Right cardiac atrium (tissue), 5 donors: ENCODE measurements at places on chromosomes 11 and 22. TPM values are rescaled to one million over a fixed set of nuclear protein-coding genes. Genes with fewer than 3 reads are reported as not detected.

Gene SMIM35
- not detected for total RNA-seq

Gene SCARF2
- 4.8 TPM for total RNA-seq

Gene UBASH3B
- 2.5 TPM for total RNA-seq

Gene KCNK4
- not detected for total RNA-seq

Gene KCNK7
- 0.88 TPM for total RNA-seq

Gene SPDYC
- not detected for total RNA-seq

Gene CENPM
- total RNA-seq = 1.4 TPM

Gene DNAJB7
- not detected for total RNA-seq

Gene C22orf15
- not detected for total RNA-seq

Gene SCUBE1
- 0.31 TPM for total RNA-seq

Gene NLRP6
- total RNA-seq = not detected

Gene FOLH1
- total RNA-seq = 0.49 TPM

Gene PLAAT4
- 12.9 TPM for total RNA-seq

Gene OR2AG1
- total RNA-seq = not detected

Gene OR8K5
- not detected for total RNA-seq

Gene CDPF1
- total RNA-seq = 8.9 TPM

Gene INS
- not detected for total RNA-seq

Gene LMO2
- 10.9 TPM for total RNA-seq

Gene GLYATL2
- total RNA-seq = not detected

Gene MS4A3
- not detected for total RNA-seq

Gene C11orf97
- not detected for total RNA-seq

Gene KIRREL3
- total RNA-seq = 1.0 TPM

Gene TRIM51
- not detected for total RNA-seq

Gene SPINDOC
- total RNA-seq = 17.9 TPM

Gene OR51E2
- not detected for total RNA-seq

Gene OR9Q1
- not detected for total RNA-seq

Gene UCP3
- total RNA-seq = 1.9 TPM

Gene CFAP300
- 1.1 TPM for total RNA-seq

Gene FREY1
- not detected for total RNA-seq

Gene RBFOX2
- 89.8 TPM for total RNA-seq

Gene CRYBB3
- total RNA-seq = not detected

Gene OOSP1
- total RNA-seq = not detected

Gene PRG3
- not detected for total RNA-seq

Gene P2RX6
- total RNA-seq = 6.7 TPM

Gene GUCY1A2
- total RNA-seq = 2.4 TPM

Gene IL17REL
- total RNA-seq = not detected

Gene TAGLN
- 414 TPM for total RNA-seq

Gene GRAP2
- 3.2 TPM for total RNA-seq

Gene IRAG1
- total RNA-seq = 20.0 TPM

Gene SLC15A3
- 24.7 TPM for total RNA-seq

Gene LIF
- 0.26 TPM for total RNA-seq

Gene OR51B5
- total RNA-seq = not detected

Gene C1QTNF4
- total RNA-seq = 0.51 TPM

Gene KRTAP5-10
- not detected for total RNA-seq

Gene EIF3L
- 354 TPM for total RNA-seq

Gene CACNA1I
- total RNA-seq = 0.06 TPM
